Myometrial cell (primary cell): ENCODE measurements at places on chromosomes 4 and X. TPM values are rescaled to one million over a fixed set of nuclear protein-coding genes. Genes with fewer than 3 reads are reported as not detected.

Gene TRIM60
- total RNA-seq, result not detected in 2 replicates

Gene ATP2B3
- total RNA-seq, result not detected in 2 replicates

Gene SPANXN4
- not detected in 2 replicates for total RNA-seq

Gene DDX60
- total RNA-seq, result 9.0 and 9.2 TPM in 2 replicates

Gene DSPP
- not detected in 2 replicates for total RNA-seq

Gene CFAP99
- not detected in 2 replicates for total RNA-seq
